Globus pallidus (tissue), 1 donor: ENCODE measurements at places on chromosomes 1 and 21.

- DNase-seq = no peak
These were observed 12.9 kb upstream of the GJA5 start for GRCh38 chr1:147773215-147773715.

DNA sequence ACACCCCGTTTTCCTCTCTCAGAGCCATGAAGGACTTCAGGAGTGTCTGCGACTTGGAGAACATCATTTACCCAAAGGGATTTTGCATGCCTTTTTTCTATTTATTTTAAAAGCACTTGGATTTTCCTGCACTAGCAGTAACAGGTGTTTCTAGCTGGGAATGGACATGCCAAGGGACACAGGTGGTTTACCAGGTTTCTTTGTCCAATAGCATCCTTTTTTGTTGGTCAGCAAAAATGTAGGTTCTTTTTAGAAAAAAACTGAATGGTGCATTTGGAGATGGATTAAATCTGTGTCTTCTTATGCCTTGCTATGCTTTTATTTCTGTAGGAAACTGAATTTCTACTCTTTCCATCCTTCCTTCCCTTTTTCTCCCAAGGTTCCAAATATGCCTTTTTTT lies 132.8 kb upstream of the COL6A1 start:
- no peak for DNase-seq

DNA sequence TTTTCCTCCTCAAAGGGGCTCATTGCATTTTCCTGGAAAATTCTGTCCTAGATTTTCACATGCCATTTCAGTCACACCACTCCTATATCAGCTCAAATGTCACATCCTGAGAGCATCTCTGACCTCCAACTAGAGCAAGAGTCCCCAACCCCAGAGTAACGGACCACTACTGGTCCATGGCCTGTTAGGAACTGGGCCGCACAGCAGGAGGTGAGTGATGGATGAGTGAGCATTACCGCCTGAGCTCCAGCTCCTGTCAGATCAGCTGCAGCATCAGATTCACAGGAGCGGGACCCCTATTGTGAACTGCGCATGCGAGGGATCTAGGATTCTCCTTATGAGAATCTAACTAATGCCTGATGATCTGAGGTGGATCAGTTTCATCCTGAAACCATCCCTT lies 12.7 kb upstream of the RRP15 start:
- DNase-seq = no peak

GRCh38 chr1:49240709-49241221 lies 464.1 kb upstream of the BEND5 start:
- DNase-seq = no peak

DNA sequence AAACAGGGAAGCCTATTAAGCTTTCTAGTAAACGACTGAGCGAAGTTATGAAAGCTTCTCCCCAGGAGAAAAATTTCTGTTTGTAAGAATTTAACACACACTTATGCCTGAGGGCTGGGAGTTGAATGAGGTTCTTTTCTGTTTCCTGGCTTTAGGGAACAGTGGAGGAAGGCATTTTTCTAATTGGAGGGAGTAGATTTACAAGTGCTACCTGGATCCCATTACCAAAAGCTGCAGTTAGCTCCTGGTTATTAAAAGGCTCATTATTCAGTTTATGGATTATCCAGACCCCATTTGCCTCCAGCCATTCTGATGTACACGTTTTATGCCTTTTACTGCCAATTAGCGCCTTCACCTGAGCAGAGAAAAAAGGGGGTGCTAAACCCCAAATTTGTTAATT lies 7.5 kb downstream of the ST6GALNAC3 start:
- no peak for DNase-seq

DNA sequence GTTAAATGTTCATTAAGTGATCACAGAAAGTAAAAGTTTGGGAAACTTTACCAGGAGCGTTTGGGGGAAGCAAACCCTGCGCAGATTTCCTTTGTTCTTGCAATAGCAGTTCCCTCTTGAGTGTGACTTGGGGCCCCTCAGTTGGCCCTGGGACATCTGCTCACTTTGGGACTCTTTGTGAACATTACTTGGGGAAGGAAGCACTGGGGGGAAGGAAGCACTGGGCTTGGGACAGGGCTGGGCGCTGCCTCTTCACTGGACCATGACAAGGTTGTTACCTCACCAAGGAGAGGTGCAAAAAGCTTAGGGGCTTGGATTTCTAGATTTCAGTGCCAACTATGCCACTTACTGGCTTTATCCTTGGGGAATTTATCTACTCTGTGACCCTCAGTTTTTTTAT lies 63.5 kb downstream of the ETS2 start:
- DNase-seq = no peak

DNA sequence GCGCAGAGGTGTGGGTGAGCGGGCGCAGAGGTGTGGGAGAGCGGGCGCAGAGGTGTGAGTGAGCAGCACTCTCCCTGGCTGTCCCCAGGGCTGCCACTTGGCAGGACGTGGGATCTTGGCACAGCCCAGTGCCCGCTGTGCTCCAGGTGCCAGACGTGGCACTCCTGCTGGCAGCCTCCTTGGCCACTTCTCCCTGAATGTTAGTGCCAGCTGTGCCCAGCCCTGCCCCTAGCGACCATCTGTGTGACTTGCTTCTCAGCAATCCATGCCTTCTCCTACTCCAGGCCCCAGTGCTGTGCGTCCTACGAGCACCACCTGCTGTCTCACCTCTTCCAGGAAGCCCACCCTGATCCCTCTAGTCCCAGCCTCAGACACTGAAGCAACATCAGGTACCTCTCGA lies 30.5 kb downstream of the KRTAP10-1 start:
- DNase-seq = no peak

DNA sequence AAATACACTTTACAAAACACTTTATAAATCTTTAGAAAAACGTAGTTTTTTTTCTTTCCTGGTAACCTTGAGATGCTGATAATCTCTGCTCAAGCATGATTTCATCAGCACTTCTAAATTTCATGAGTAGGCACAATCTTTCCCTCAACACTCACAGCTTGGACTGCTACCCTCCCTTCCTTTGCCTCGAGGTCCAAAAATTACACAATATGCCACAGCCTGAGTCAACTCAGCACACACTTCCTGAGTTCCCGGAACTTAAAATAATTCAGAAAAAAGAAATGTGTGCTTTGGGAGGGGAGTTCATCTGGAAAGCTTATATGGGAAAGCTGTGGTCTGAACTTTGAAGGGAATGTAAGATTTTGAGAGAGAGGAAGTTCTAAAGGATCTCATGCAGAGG lies 5.9 kb downstream of the CLCA2 start:
- peak; percentile 31 for DNase-seq

GRCh38 chr1:174239541-174239940 lies 80.2 kb downstream of the RABGAP1L start:
- DNase-seq = no peak

GRCh38 chr1:222096476-222096772 lies 354.5 kb upstream of the DUSP10 start:
- DNase-seq = no peak

GRCh38 chr21:20946701-20947100 lies 51.5 kb upstream of the NCAM2 start:
- DNase-seq = no peak

DNA sequence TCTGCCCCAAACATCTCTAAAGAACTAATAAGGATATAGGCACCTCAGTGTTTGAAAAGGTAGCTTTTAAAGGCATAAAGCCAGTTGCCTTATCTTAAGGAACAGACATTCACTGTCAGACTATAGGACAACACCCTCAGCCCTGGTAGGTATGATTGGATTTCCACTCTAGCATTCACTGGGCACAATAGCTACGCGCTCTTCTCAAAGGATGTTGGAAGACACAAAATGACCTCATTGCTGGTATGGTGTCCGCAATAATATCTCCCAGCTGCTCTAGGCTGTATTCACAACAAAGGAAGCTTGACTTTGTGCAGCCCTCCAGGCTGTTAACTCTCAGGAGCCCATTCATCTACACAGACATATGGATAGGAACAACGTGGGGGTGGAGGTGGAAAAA lies 119.4 kb upstream of the CXADR start:
- no peak for DNase-seq

GRCh38 chr1:232634096-232634495 lies 4.2 kb upstream of the SIPA1L2 start:
- peak; percentile 60 for DNase-seq

DNA sequence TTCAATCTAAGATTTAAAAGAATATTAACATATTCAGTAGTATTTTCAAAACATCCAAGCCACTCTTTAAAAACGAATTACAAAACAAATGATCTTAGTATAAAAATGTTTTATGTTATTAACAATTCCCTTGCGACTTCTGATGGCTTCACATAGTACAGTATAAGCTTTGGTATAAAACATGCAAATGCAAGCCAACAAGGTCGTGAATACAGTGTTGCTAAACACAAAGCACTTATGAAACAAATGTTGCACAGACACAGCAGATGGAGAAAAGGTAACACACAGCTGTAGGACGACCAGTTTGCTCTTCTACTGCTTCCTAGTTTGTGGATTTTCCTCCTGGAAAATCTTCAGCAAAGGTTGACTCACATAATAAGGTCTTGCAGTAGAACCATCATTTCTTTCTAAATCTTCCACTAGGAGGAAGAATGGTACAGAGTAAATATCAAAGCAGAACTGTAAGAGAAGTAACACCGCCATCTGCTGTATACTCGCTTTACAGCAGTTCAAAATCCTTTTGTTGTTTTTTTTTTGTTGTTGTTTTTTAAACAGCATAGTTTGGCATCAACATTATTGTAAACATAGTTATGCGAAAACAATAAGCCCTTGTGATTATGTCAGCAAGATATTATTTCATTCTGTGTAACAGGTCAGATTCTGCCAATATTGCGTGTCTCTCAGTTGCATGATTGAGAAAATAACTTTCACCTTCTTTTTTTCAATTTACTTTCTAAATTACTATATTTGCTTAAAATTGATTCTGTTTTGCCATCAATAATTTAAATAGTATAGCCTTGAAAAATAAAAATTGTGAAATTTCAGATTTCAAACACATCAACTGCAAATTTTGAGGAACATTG lies 69.5 kb downstream of the LHX8 start:
- DNase-seq = peak; percentile 41

- no peak for DNase-seq
These were observed 9.8 kb downstream of the DISP1 start for GRCh38 chr1:222824641-222825040.

- no peak for DNase-seq
These were observed 73.9 kb downstream of the SLC66A1 start for GRCh38 chr1:19385869-19386591.

DNA sequence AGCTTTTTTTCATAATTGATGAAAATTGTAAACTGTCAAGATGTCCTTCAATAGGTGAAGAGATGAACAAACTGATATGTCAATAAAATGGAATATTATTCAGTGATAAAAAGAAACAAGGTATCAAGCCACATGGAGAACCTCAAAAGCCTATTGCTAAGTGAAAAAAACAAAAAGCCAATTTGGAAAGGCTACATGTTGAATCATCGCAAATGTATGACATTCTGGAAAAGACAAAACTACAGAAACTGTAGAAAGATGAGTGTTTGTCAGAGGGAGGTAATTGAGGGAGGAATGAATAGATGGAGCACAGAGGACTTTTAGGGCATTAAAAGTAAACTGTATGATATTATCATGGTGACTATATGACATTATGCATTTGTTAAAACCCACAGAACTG lies 34.5 kb upstream of the USP25 start:
- no peak for DNase-seq
